ENCODE measurements at places on chromosomes 2 and 18.

DNA sequence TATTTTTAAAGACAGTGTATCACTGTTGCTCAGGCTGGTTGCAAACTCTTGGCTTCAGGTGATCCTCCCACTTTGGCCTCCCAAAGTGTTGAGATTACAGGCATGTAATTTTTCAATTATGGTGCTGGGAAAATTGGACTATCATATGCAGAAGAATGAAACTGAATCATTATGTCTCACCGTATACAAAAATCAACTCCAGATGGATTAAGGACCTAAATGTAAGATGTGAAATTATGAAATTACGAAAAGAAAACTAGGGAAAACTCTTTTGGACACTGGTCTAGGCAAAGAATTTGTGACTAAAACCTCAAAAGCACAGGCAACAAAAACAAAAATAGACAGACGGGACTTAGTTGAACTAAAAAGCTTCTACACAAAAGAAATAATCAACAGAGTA is 31.2 kb downstream of the MAP3K2 start:
- DNase-seq = no peak

DNA sequence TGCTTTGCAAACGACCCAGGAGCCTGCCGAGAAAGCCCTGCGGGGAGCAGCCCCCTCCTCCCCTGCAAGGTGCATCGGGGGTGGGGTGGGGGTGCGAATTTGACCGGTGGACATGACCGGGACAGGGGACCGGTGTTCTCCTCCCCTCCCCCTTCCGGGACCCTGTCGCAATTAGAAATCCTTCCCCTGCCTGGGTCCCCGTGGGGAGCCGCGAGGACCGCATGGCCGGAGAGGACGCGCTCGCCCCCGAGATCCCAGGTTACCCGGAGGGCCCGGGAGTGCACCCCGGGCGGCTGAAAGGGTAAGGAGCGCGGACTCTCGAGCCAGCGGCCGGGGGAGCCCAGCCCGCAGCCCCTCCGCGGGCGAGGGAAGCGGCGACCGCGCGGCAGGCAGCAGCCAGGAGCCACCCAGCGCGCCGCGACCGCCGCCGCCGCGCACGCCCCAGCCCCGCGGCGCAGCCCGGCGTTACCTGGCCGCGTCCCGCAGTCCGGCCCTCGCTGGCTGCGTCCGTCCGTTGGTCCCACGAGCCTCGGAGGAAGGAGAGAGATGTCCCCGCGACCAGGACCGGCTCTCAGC is 482 bp downstream of the DLGAP1 start:
- no peak for DNase-seq

GRCh38 chr2:158879229-158879903 is 84.2 kb downstream of the DAPL1 start:
- DNase-seq = no peak

- no peak for DNase-seq
Observed at GRCh38 chr2:49490710-49491109, 336.4 kb upstream of the FSHR start.

DNA sequence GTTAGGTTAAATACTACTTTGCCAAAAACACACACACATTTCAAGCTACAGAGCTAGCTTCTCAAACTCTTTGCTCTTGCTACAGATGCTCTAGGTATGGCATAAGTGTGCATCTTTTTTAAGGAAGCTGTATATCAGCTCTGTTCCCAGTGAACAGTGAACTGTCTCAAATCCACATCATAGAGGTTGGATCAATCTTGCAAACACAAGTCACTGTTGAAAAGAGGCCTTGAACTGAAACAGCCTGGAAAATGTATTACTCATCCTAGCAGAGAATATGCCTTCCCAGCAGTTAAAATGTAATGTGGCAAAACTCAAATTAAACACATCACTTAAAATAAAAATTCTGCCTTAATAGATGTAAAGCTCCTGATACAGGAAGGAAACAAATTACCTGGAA is 151.8 kb downstream of the WDPCP start:
- no peak for DNase-seq

- DNase-seq = no peak
Observed at GRCh38 chr2:191018048-191018447, 4.1 kb upstream of the STAT1 start.

DNA sequence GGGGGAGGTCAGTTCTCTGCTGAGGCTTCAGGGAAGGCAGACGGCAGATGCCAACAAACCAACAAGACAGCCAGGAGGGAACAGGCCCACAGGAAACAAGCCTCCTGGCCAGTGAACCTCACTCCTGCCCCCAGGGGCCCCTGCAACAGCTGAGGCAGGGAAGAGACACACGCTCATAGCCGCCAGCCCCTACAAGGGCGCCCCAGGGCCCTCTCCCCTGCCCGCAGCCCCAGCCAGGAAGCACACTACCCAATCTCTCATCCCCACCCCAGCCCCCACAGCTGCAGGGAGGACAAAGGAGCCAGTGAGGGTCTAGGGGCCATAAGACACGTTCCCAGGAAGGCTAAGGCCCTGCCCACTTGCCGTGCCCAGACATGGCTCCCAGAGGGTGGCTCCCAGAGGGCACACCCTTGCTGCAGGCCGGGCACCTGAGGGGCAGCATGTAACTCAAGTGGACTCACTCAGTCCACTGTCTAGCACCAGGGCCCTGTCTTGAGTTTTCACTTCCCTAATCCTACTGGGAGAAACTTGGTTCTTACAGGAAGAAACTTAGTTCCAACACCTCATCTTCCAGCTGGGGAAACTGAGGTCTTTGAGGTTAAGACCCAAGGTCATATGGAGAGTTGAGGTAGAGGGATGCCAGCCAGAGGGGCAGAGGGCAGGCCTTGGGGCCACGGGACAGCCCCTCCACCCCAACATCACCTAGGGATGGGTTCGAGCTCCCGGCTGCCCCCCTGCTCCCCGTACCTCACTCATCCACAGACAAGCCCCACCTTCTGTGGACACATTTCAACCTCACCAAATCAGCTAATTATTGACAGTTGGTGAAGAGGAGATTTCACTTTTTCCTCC is 37.3 kb downstream of the EMX1 start:
- no peak for DNase-seq

DNA sequence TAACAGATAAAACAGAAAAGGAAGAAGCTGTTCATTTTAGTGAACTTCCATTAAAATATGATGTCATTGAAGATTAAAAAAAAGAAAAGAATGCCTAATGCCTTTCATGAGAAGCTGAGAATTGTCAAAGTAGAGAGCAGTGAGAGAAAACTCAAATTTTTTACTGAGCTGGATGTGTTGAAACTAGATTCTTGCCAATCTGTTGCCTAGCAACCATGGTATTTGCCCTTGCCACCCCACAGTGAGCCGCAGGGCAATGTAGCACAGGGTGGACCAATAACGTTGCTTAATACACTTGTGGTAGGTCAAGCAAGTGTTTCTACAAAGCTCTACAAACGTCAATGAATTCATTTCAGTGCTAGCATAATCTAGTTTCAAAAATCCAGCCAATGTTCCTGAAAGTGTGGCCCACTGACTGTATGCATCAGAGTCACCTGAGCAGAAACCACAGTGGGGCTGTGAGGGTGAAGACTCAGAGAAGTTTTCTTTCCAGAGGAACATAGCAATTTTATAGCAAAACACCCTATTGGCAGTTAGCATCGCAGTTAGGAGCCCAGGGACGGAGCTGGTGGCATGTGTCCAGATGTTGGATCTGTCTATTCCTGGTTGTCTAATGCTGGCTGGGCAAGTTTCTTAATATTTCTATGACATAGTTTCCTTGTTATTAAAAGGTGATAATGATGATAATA is 132.2 kb downstream of the DOCK10 start:
- no peak for DNase-seq

GRCh38 chr18:71011389-71011788 is 722.5 kb downstream of the SOCS6 start:
- DNase-seq = no peak

GRCh38 chr2:230928701-230929380 is 3.8 kb upstream of the GPR55 start:
- no peak for DNase-seq

DNA sequence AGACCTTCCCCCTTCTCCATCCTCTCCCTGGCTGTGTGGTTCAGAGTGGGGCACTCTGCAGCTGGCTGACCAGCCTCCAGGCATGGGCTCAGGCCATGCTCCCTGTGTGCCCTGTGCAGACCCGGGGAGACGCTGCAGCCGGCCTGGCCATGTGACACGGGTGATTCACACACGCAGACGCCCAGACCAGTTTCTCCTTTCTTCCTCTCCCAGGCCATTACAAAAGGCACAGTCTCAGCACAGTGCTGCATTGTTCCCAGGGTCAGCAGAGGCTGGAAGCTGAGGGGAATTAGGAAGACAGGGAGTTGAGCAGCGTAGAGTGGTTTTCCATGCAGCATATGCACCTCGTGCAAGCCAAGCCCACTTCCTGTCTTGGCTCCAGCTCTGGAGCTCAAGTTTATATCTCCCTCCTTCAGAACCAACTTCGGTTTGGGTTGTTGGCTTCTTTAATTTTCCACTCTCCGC is 288.5 kb downstream of the TNS1 start:
- no peak for DNase-seq

- no peak for DNase-seq
Observed at GRCh38 chr18:75083131-75083530, 125.8 kb downstream of the PTGR3 start.

DNA sequence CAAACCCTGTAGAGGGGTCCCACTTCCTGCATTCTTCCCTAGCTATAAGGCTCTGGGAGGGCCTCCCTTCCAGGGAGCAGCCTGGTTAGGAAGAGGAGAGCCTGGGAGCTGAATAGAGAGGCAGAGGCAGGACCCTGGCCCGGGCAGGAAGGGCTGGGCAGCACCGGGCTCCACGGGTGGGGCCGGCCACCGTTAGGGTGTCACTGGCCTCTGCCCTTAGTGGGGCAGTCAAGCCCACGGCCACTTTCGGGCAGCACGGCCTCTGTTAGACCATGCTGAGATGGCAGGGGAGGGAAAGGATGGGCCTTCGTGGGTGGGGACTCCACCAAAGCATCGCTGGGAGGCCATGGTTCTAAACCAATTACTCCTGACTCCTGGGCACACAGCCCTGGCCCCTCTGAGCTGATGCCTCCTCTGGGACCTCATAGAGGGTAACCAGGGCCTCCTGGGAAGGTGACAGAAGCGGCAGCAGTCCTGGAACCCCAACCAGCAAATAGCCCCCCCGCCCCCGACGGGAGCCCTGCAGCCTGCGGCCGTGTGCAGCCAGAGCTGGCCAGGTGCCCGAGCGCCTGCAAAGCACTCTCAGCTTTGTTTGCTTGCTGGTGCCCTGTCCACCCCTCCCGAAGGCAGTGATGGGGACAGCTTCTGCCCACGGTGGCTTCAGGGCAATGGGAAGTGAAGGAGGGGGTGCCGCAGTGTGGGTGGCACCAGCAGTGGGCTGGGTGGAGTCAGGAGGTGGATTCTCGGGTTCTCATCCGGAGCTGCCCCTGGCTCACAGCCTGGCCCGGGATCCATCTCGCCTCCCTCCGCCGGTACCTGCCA is 16.3 kb upstream of the HPCAL1 start:
- DNase-seq = no peak

DNA sequence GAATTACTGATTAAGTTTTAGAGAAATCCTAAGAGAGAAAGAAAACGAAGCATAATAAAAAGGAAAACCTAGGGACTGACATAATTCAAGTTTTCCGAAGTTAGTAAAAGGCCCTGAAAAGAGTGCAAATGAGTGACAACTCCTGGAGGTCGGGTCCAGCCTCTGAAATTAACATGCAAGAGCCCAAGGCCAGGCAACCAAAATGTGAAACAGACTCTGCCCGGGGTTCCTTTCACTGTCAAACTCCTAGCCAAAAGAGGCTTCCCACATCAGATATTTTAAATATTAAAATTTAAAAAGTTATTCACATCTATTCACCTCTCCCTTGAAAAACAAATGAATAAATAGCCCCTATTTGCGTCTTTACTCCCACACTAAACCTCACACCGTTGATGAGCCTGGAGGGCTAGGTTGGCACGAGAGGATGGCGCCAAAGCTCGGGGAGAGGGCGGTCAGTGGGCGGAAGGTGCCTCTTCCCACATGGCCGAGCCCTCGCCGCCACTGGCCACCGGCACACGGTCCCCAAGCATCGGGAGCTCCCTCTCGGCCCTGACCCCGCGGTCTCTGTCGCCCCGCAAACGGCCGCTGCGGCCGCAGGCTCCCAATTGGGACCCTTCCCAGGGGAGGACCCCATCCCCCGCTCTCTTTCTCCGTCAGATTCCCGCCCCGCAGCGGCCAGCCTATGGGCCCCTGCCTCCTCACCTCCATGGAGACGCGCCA is 630 bp downstream of the PPM1G start:
- DNase-seq = no peak

DNA sequence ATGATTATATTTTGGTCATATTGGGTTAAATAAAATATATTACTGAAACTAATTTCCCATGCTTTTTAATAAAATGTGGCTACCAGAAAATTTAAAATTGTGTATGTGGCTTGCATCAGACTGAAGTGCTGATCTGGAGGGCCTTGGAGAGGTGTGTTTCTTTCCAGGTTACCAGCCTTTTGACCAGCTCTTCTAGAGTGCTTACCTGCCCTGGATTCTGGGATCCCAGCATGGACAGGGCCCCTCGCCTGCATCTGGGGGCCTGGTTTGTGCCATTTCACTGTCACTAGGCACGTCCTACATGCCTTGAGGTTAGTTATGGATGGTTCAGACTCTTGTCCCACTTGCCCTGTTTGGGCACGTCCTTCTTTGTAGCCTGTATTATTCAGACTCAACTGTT is 10.5 kb downstream of the RNF144A start:
- DNase-seq = no peak

DNA sequence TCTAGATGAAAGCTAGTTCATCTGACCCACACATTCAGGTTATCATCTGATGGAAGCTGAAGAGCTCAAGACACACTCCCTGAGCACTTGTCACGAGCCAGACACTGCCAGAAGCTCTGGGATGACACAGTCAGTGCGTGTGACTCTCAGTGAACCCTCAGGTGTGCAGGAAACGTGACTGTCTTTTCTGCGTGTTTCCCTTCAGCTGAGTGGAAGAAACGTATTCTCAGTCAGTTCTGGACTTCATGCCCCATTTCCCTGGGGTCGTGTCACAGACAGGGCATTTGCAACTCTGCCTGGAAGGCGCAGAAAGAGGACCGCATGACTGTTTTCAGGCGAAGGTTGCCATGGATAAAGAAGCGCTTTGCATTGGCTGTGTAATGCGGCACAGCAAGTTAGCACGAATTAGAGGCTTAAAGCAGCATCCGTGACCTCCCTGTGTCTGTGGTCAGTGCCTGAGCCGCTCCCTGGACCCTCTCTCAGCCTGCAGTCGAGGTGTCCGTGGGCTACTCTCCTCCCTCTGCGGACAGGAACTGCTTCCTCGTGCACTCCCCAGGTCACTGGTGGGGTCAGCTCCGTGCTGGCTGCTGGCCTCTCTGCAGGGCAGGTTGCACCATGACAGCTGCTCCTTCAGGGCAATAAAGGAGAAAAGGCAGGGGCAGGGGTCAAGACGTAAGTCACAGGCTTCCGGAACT is 3.3 kb upstream of the ALLC start:
- no peak for DNase-seq

DNA sequence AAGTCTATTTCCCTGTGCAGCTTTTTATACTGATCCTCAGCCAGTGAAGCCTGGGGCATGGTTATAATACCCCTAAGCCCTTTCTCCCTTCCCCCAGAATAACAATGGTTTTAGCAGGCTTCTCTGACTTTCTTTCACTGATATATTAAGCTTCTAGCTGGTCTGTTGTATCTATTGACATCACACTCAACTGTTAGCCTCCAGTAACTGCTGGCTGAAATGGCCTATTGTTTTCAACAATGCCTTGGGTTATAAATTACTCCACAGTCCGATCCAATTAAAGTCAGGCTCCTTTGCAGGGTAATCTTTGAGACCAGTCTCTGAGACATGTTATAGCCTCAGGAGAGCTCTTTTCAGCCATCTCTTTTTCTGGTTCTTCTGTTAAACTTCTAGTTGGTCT is 2.9 kb upstream of the SLC9A4 start:
- DNase-seq = no peak
